ENCODE measurements at places on chromosomes 1 and 21.

GRCh38 chr1:89839516-89839915, 18.7 kb downstream of the LRRC8D start:
- no peak for DNase-seq

DNA sequence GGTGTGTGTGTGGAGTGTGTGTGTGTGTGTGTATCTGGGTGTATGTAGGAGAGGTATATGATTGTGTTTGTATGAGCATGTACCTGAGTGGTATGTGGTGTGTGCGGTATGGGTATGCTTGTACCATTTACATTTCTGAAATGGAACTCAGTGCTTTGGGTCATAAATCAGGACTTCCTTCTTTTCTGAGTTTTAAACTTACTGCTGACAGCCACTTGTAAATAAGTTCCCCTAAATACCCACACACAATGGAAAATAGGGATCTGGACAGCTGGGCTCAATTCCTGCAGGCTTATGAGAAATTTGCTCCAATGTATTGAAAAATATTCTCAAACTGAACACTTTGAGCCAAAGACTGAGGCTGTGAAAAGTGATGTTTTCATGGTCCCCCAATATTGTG, 293.6 kb downstream of the HLX start:
- no peak for DNase-seq

GRCh38 chr21:34187935-34188334, 114.6 kb downstream of the MRPS6 start:
- DNase-seq, result no peak

GRCh38 chr1:21594501-21594900, 74.7 kb downstream of the RAP1GAP start:
- peak; percentile 30 for DNase-seq

DNA sequence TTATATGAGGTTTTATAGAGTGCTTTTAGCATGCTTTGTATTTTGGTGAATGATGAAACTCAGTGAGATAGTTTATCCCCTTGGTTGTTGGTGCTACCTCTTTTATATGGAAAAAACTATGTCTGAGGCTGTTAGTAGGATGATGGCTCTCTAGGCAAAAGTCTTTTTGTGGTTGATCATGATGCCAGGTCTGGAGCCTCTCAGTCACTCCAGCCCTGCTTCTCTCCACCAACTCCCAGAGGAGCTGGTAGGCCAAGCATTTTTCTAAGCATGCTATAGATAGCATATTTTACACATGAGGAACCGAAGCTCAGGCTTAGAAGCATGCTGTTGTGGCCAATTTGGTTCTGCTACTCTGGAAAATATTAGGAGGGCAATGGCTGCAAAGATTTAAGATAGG, 82.2 kb downstream of the FMN2 start:
- DNase-seq, result no peak

DNA sequence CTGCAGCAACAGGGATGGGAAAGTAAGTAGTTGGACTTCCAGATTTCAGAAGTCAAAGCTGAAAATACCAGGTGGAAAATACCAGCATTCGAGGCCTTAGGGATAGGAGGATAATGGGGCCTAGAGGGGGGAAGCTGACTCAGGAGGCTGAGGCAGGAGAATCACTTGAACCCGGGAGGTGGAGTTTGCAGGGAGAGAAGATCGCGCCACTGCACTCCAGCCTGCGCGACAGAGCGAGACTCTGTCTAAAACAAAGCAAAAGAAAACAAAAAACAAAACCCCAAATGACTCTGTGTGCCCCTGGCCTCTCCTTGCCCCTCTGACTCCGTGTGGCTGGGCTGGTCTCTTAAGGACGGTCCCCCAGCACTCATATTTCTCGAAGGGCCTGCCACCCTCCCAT, 3.4 kb downstream of the SH2D2A start:
- DNase-seq, result no peak

- no peak for DNase-seq
Observed at GRCh38 chr1:87583459-87583858, 254.8 kb downstream of the LMO4 start.

DNA sequence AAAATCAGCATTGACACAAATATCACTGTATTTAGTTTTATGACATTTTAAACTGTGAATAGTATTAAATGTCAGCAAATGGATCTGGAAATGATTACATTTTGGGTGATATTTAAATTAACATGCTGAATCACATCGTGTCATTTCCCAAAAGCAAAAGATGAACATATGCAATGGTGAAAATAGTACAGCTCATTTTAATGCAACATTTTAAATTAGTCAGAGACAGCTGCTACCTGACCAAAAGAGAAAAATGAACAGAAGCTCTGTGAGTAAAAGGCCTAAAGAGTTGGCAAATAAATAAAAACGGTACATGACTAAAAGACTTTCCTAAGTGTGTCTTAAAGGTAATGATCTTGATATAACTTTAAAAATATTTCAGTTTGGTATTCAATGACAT, 86.0 kb upstream of the GNG4 start:
- no peak for DNase-seq

DNA sequence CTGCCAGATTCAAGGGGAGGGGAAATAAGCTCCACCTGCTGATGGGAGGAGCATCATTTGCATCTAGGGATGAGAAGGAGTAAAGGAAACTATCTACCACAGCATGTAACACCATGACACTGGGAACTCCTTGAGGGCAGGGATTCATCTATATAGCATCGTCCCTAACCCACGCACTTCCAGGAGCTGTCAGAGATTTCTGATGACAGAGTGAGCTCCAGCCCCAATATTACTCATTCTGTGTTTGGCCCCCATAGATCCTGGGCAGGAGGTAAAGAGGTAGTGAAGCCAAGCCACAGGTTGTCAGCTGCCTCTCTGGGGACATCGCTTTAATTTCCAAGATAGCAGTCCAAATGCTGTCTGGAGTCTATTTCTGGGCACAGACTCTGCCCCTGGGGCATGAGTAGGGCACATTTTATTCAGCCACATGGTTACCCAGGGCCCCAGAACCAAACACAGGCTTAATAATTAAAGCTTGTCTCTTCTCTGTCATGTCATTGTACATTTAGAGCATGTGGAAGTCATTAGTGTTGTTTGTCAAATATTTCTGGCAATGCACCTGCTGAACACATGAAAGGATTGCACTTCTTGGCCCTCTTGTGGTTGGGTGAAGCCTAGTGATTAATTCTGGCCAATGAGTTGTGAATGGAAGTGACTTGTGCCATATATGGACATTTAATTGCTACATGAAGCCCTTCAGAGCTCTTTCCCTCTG, 105.9 kb upstream of the POU3F1 start:
- no peak for DNase-seq

- DNase-seq, result no peak
Observed at GRCh38 chr1:21123287-21123948, 53.3 kb downstream of the EIF4G3 start.

DNA sequence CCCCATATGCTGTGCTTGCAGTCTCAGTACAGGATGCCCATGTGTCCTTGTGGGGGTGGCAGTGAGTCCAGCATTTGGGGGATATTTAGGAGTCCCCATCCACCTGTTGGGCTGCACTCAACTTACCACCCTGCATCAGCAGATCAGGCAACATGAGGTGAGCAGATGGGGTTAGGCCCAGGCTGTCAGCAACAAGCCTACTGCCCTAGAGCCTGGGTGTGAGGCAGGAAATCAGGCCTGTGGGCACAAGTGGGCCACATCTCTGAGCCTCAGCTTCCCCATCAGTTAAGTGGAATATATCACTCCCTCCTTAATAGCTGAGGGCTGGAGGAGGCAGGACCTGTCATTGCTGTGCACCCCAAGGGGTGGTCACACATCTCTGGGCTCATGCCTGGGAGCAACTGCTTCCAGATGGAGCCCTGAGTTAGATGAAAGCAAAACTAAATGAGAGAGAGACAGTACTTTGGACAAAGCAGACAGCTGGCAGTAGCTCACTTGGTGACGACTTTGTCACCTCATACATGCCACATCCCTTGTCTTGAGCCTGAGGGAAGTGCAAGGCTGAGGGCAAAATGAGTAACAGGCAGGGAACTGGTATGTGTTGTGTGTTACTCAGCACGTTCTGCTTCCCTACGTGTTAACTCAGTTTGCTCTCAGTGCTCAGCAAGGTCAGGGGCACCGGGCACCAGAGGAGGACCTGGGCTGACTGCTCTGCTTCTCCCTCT, 48.4 kb downstream of the TRIM11 start:
- no peak for DNase-seq

DNA sequence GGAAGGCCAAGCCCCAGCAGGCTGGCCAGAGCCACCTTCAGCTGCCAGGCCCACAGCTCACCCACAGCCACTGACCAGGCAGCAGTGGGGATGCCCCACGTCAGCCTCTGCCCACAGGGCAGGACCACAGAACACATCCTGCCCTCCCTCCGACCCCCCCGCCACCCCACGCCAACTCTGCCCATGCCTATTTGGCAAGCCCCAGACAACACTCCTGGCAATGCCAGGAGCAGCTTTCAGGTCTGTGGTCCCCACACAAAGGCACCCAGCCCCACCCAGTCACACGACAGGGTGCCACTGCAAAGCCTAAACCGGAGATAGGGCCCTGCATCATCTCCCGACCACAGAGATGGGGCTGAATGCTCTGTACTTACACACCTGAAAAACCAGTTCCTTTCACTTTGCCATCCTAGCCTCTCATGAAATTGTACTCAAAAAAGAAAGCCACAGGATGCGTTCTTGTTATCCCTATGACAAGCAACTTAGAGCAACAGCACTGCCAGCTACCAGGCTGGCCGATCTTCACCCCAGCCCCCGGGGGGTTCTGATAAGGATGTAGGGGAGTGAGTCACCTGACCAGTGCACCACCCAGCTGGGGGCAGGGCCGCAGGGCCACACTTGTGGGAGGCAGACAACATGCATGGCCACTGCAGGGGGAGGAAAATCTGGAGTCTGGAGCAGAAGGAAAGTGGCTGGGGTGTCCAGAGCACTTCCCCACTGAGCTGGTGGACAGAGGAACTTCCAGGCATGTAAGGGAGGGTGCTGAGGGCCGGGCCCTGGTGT, 36.2 kb downstream of the UBE2G2 start:
- DNase-seq, result peak; percentile 34

- peak; percentile 38 for DNase-seq
Observed at GRCh38 chr1:113928187-113928930, 765 bp upstream of the HIPK1 start.

DNA sequence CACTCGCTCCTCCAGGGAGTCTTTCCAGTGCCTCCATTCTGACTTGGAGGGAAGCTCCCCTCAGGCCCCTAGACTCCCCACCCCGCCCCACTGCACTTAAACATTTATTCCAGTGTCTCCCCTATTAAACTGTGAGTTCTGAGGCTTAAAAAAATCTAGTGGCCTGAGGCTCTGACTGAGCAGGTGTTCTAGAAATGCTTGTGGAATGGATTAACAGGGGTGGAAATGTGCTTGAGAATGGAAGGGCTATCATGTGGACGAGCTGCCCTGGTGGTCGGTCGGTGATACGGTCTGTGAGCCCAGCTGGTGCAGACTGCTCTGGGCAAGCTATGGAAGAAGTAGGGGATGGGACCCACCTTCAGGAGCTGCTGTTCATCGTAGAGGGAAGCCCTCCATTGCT, 130.2 kb downstream of the PEX14 start:
- no peak for DNase-seq

DNA sequence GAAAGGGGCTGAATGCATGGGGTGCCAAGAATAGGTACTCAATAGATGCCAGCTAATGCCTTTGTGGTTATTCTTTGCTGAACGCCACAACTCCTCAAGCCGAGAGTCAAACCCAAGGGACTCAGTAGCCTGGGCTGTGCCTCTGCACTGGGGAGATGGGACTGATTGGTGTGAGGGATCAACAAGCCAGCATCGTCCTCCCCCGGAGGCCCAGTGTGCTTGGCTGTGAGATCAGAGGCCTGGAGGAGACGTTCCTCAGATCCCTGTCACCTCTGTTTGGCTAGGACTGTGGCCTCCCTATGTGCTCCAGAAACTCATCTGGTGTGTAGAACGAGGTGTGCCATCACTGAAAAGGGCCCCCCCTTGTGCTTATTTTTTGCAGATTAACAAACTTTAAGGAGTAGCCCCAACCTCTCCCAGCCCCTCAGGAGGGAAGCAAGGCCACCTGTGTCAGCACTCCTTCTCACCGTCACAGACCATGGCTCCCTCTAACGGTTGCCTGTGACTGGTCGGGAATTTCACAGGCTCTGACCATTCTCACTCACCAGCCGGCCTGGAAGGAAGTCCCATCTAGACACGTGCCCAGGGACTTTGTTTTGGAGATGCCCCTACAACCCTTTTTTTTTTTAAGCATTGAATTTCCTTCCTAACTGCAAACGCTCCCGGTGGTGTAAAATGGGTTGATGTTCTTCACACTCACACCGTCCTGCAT, 194.0 kb upstream of the VAMP3 start:
- DNase-seq, result peak; percentile 51

DNA sequence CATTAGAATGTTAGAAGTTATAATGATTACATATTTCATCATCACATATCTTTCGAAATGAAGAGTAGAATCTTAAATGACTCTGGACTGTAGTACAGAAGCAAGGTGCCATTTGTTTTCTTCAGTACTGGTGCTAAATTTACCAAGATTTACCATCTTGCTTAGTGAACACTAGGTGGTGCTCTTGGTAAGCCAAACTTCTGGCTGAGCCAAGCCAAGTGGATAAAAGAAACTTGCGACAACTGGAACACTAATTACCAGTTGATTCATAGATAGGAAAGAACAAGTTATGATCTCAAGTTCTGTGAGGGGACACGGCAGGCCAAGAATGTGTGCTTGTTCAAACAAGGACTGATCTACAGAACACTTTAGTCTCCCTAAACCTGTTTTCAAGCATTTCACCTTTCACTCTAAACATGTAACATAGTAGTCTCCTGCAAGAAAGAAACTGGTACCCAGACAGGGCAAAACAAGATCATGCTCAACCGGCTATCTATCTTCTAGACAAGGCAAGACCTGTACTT, 19.8 kb downstream of the SPRTN start:
- DNase-seq, result peak; percentile 81

GRCh38 chr1:14366091-14367018, 232.1 kb upstream of the KAZN start:
- peak; percentile 12 for DNase-seq

- DNase-seq, result no peak
Observed at GRCh38 chr1:210394281-210394821, 65.6 kb downstream of the HHAT start.

DNA sequence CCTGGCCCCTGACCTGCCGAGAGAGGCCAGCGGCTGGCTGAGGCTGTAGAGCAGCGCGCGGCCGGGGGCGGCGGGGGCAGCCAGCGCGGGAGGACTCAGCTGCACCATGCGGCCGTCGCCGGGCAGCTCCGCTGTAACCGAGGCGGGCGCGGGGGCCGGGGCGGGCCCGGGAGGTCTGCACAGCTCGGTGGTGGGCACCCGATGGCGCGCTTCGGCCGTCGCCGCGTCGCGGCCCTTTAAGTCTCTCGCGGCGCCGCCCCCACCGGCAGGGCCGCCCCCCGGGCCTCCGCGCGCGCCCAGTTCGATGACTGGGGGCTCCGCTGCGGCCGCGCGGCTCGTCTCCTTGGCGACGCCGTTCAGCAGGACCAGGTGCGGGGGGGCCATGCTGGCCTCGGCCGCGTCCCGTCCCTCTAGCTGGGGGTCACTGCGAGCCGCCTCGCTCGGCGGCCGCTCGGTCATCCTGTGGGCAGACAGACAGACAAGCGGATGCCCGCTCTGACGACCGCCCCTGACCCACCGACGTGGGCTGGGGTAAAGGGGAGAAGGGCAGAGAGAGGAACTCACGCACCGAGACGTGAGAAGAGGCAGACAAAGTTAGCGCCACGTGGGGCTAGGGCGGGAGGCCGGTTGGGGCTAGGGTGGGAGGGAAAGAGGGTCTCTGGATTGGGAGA, 6.5 kb downstream of the TAL1 start:
- no peak for DNase-seq

GRCh38 chr1:110348050-110348449, 8.9 kb downstream of the RBM15 start:
- DNase-seq, result no peak
